ENCODE measurements at places on chromosomes 6 and 20. TPM values are rescaled to one million over a fixed set of nuclear protein-coding genes. Genes with fewer than 3 reads are reported as not detected.

DNA sequence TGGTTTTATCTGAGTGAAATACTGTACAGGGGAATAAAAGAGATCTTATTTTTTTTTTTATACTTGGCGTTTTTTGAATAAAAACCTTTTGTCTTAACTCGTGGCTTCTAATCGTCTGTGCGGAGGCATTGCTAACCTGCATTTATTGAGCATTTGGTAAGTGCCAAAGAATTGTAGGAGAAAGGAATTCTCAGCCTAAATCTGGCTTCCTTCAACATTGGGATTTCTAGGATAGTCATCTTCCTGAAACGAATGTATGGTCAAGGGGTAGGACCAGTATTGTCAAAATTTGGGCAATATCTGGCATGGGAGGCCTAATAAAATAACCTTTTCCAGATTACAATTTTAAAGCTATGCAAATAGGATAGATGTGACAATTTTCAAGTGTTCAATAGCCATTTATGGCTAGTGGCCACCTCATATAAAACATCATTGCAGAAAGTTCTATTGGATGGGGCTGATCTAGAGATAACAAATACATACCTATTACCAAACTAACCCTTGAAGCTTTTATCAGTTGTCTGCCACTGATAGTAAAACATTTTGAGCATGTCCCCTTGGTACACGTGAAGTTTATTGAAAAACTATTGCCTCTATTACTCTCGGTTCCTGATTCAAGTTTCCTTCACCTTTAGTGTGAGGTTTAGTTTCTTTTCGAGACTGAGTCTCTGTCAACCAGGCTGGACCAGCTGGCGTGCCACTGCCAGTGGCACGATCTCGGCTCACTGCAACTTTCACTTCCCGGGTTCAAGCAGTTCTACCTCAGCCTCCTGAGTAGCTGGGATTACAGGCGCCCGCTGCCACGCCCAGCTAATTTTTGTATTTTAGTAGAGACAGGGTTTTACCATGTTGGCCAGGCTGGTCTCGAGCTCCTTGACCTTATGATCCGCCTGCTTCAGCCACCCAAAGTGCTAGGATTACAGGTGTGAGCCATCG, 5.6 kb downstream of the PIM1 start:
- no peak for DNase-seq

GRCh38 chr6:11111769-11112437, 378 bp upstream of the ERVFRD-1 start:
- no peak for DNase-seq

GRCh38 chr6:169188475-169188874, 65.2 kb downstream of the THBS2 start:
- no peak for DNase-seq

GRCh38 chr20:682123-682522, 6.5 kb upstream of the SCRT2 start:
- no peak for DNase-seq

DNA sequence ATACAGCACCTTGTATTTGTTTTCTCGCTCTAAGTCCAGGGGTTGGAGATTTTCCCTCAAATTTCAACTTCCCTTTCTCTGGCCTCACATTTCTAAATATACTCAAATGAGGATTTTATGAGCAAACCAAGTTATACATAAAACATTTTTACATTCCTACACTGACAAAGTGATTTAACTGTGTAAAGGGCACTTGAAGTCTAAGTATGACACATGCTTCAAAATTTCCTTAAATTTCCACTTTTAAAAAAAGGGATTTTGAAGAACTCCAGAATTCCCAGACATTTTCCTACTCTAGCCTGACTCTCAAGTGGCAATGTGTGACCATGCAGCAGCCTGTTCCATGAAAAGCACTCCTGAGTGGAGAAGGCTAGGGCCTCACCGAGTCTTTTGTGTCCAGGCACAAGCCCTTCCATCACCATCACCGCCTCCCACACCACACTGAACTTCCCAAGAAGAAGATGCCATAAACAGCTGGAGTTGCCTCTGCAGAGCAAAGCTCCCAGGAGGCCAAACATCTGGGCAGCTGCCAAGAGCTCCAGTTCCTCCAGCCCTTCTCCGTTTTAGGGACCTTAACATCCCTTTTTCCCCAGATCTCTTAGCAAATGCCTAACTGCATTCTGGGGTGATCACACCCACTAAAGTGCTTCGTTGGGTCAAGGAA, 68.9 kb downstream of the NCR2 start:
- DNase-seq = no peak

DNA sequence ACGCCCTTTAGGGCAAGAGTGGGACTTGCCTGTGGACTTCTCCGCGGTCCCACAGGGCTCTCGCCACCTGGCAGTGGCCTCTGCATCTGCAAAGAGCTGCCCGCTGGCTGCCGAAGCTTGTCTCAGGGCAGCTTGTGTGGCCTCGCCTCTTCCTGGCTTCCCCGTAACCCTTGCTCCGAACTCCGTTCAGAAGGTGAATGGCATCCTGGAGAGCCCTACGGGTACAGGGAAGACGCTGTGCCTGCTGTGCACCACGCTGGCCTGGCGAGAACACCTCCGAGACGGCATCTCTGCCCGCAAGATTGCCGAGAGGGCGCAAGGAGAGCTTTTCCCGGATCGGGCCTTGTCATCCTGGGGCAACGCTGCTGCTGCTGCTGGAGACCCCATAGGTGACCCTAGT, 3.0 kb downstream of the RTEL1 start:
- no peak for DNase-seq

- no peak for DNase-seq
These were observed 19.0 kb downstream of the CFAP206 start for GRCh38 chr6:87426789-87427188.

Gene SNAP91
- 0.20 TPM for total RNA-seq

Gene RSPO4
- 2.2 TPM for total RNA-seq

Gene ECT2L
- total RNA-seq = 3.1 TPM
